ENCODE measurements at places on chromosomes 4 and X.

- DNase-seq, result no peak
These were observed 881.6 kb downstream of the PCDH18 start for GRCh38 chr4:136650541-136651277.

DNA sequence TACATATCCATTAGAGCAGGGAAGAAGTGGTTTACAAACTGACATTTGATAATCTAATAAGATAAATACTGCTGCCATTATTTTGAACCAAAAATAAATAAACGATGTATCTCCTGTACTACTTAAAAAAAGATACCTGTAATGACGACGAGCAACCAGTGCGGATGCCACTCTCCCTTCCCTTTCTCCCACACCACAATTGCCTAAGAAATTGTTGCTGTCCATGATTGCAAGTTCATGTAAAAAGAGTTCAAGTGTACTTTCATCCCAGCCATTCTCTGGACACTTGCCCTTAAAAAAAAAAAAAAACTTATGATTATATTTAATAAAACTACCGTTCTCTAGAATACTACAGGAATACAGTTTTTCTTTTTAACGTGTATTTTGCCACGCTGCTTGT, 1.4 kb downstream of the SEPSECS start:
- DNase-seq, result no peak

- no peak for DNase-seq
These were observed 192.5 kb upstream of the TAPT1 start for GRCh38 chr4:16418814-16419213.

GRCh38 chr4:45741897-45742296, 382.0 kb downstream of the GABRG1 start:
- DNase-seq, result peak; percentile 1

GRCh38 chr4:169014586-169014985, 4.5 kb upstream of the CBR4 start:
- no peak for DNase-seq

GRCh38 chrX:35625714-35626113, 172.4 kb upstream of the MAGEB16 start:
- DNase-seq, result no peak

DNA sequence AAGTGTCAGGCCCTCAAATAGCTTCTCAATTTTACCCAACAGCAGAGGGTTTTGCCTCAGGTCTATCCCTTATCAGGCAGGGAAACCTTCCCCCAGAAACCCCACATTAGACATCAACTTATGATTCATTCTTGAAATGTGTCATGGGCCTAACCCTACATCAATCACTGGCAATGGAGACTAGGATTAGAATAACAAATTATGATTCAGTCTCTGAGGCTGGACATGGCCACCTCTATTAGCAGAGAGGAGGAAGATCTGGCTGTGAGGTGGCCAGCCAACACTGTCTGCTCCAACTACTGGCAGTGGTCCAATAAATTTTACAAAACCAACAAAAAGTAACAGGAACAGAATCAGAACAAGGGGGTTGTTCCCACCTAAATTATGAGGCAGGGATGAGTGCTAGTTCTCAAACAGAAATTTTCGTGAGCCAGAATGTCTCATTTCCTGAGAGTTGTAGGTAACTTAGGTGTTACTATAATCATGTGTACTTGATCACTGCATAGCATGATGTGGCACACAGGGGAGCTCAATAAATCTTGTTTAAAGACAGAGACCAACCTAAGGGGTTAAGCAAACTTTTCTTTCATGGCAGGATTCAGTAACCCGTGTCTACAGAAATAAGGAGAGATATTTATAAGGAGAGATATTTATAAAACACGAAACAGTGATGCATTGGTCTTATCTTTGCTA, 126.8 kb downstream of the NFKB1 start:
- DNase-seq, result no peak

DNA sequence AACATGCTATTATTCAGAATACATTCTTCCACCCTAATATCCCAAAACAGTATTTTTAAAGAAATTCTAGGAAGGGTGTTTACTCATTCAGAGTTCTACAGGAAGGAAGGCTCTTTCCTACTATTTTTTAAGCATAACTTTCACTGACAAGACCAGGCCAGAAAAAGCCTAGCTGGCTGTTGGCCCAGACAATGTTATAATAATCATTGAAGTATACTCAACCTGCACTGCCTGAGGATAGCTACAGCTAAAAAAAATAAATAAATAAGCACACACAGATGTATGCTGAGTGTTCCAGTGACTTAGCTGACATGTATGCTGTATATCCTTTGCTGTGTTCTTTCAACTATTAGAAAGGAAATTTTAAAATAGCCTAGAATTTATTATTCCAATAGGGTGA, 145.8 kb upstream of the SPRY1 start:
- no peak for DNase-seq

DNA sequence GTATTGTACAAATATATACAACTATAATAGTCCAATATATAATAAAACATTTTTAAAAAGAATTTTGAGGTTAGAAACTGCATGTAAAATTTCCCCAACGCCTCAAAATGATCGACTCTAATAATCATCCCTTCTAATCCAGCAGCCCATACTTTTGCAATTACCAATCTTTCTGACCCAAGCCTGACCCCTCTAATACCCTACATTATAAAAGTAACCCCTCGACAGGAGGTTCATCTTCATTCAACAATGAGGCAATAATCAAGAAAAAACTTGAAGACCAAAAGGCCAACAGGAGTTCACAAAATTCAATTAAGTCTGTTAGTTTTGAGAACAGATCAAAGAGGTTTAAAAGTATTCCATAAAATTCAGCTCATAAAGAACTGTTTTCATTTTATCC, 393.5 kb downstream of the GPM6A start:
- no peak for DNase-seq

DNA sequence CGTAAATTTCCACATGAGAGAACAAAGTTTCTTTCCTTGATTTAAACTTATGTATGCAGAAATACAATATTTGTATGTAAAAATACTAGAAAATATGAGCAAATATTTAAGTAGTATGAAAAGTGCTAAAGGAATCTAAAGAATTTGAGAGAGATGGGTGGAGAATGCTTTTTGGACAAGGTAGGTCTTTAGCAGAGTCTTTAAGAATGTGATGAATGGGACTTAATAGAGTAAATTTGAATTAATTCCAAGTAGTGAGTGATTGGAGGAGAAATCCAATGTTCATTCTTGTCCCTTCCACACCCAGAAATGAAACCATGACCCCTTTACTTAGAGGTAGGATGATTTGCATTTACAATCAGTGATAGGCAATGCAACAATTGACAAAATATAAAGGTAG, 570.9 kb upstream of the ZFP42 start:
- no peak for DNase-seq

DNA sequence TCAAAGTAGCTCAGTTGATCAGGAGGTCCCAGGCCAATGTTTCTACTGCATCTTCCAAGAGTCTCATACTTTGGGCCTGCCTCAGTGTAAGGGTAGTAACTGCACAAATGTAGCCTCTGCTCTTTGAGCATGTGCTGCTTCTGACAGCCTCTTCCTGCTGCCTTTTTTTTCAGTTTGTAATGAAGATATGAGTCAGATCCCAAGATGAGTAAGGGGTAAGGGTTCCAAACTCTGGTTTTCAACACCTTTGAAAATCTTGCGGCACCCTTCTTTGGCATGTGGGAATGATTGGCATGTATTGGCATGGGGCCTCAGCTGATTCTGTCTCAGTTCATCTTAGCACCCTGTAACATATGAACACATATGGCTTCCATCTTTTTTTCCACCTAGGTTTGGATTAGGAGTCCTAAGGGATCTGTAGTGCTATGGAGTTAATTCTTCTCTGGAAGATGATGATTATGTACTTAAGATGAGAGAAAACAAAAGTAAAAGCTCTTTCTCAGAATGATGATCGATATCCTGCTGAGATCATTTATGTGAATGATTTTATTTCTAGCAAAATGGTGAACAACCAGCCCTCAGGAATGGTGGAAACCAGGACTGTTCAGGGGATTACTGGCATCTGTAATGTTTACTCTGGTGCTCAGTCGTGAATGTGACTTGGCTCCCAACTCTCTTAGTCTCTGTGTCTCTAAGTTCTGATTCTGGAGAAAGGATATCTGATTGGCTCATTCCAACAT, 118.7 kb upstream of the PRPS2 start:
- DNase-seq, result no peak

GRCh38 chrX:82141942-82142341, 940.0 kb downstream of the SH3BGRL start:
- no peak for DNase-seq

- DNase-seq, result no peak
These were observed 45.7 kb upstream of the MID1 start for GRCh38 chrX:10666102-10666501.

GRCh38 chrX:40154250-40154852, 56.6 kb upstream of the BCOR start:
- DNase-seq, result no peak

GRCh38 chrX:13167481-13168231, 123.2 kb upstream of the FAM9C start:
- DNase-seq, result peak; percentile 8

DNA sequence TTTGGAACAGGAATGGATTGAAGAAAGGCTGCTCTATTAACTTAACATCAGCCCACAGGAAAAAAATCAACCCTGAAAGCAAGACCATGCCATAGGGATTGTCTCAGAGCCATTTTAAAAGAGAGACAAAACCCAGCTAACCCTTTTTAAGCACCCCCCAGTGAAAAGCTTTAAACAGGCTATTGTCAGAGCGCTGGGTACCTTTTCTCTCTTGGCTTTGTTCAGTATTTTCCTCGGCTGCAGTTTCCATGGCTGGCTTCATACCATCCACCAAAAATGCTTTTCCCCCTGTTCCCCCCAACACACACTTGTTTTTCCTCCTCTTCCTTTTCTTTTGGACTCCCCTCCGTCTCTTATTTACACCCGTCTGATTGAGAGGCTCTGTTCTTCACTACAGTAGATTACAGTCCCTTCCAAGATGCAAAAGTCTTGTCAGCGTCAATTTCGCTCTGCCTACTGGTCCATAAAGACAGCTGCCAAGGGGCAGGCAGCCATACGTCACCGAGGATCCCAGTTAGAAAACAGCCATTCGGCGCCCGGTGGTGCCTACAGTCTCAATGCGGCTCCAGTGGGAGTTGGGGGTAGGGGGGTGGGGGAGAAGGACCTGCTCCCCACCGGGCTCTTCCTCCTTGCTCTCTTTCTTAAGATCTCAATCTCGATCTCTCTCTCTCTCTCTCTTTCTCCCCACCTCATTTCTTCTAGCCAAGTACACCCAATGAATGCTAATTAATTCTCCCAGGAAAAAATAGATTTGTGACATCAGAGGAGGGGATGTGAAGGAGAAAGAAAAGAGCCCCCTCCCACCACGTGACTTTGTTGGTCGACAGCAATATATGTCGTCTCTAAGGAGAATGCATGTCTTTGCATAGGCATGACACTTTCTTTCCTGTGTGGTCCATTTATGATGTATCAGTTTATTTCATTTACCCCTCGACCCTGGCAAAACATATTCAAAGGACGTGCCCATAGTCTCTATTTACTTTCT, at the start of gene GPM6B:
Gene GPM6B, minus strand, starts transcription at position 451 of the 985 bp plus-strand sequence. Its CDS starts 189 bp downstream, at position 262.
- no peak for DNase-seq

DNA sequence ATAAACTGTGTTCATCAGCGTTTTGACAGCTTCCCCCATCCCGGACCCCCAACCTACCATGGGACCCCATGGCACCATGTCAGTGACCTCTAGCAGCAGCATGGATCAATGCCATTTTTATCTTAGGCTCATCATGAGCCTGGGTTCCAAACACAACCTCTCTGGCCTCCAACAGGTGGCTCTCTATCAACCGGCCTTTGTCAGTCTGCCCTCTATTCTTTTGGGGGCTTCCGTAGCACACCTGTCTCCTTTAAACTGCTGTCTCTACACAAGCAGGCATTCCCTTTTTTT, 721 bp upstream of the TMEM150C start:
- DNase-seq, result no peak

- DNase-seq, result no peak
These were observed 508.2 kb upstream of the FAM241A start for GRCh38 chr4:111636961-111637585.

- no peak for DNase-seq
These were observed 50.5 kb downstream of the RASL11B start for GRCh38 chr4:52912608-52913007.

DNA sequence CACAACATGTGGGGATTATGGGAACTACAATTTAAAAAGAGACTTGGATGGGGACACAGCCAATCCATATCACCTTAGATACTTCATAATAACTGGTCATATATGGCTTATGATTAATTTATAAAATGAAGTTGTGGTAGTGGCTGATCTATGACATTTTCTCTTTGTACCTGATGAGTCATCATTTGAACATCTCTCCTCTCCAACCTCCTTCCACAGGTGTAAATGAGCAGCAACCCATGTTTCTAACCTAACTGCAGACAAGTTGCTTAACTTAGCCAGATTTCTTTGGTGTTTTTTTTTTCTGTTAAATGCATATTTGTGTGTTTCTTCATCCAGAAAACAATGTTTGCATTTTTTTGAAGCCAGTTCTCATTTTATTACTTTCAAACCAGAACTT, 42.6 kb downstream of the SPANXA2 start:
- DNase-seq, result no peak

GRCh38 chrX:33156152-33156726, 55.1 kb downstream of the DMD start:
- no peak for DNase-seq

- peak; percentile 48 for DNase-seq
These were observed 66.8 kb downstream of the RAPGEF2 start for GRCh38 chr4:159169404-159170302.

DNA sequence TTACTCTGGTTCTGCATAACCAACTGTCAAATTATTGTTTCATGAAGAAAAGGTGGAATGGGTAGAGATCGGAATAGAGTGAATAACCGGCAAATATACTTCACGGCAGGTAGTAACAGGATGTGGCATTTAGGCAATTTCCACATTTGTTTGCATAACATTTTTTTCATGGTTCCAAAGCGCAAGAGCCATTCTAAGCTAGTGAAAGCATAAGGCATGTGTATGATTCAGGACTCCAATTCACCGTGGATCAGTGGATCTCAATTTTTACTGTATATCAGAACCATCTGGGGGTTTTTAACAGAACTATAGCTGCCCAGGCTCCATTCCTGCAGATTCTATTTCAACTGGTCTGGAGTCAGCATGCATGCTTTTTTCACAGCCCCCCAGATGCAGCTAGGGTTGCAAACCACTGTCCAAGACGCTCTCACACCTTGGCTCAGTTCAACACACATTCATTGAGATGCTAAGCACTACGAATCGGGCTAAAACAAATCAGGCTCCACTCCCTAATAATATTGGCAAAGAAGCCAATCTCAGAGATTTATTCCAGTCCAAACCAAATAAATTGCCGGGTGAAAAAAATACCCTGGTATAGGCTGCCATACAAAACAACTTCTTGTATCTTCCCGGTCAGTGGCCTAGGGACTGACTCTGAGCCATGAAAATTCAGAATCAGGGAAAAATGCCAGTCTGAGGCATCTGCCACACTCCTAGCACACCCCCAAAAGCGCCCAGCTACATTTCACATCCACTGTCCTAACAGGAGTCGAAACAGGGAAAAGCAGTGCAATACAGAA, 30.0 kb downstream of the AFAP1 start:
- no peak for DNase-seq

GRCh38 chrX:47573341-47574075, 8.7 kb upstream of the TIMP1 start:
- DNase-seq, result no peak

DNA sequence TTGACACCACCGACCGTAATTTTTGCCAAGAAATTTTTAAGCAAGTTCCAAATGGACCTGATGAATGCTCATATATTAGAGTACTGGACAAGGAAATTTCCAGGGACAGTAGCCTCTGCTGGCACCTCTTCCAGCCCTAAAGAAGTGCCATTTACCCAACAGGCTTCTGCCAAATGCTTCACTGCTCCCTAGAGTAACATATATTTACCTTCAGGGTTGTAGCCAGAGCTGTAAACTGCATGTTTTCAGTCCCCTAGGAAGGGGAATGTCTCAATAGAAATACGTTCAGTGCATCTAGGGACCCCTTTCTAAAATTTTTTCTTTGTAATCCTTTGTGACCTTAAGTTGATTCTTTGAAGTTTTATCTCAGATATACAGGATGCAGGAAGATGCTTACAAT, 143.1 kb upstream of the SMAD1 start:
- no peak for DNase-seq

All from NAMALWA (cell line).